ENCODE measurements at places on chromosomes 6 and 20.
A peak's percentile ranks its signal among the peaks of the same experiment; 100 is the strongest.

DNA sequence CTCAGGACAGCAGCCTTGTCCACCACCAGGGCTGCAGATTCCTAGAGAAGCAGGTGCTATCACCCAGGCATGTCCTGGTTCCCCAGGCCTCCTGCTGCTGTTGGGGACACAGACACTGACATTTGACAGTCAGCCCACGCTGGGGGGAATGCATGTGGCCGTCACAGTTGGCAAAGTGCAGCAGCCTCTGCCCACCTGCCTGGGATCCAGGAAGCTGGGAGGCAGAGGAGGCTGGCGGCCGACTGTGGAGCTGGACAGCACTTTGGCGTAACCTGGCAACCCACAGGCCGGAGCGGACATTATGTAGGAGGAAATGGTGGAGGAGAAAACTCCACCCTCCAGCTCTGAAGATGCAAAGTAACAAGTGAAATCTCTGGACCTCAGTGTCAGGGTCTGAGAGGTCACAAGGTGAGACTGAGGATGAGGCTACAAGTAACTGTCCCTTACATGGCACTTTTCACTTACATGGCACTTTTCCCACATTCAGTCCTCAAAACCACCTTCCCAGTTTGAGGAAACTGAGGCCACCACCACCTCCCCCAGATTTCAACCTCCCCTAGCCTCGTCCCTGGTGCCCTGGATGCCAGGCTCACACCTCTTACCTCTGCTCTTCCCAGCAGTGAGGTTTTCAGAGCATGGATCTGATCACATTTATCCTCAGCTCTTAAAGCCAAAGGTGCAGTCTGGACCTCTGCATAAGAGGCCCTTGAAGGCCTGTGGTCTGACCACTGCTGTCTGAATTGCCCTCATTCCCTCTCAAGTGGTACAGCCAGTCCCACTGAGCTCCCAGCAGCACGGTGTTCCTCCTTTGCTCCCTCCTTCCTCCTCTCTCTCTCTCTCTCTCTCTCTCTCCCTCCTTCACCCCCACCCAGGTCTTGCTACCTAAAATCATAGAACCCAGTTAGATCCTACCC is 8.7 kb downstream of the MAP1LC3A start:
- no peak for DNase-seq

- DNase-seq, result no peak
Measured at GRCh38 chr20:7722564-7722963, 217.7 kb downstream of the HAO1 start.

DNA sequence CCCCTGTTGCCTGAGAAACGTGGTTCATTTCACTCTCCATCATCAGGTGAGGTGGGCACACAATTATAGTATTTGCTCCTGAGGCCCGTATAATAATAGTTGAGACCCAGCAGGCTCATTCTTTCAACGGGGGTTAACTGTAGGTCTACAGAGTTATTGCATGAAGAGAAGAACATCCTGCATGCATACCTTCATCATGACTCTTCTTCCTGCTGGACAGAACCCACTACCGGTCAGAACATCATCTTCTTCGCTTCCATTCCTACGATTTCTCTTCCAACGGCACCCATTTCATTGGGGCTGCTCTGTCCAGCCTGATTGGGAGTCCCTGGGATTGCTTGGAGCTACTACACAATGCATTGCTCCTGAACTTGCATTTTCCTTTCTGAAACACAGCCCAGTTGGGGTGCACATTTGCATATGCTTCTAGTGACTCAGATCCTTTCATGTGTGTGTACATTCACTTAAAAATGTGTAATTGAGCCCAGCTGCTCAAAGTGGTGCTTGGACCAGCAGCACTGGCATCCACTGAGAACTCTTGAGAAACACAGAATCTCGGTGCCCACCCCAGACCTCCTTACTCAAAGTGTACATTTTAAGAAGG is 57.4 kb downstream of the SLC24A3 start:
- DNase-seq, result no peak

DNA sequence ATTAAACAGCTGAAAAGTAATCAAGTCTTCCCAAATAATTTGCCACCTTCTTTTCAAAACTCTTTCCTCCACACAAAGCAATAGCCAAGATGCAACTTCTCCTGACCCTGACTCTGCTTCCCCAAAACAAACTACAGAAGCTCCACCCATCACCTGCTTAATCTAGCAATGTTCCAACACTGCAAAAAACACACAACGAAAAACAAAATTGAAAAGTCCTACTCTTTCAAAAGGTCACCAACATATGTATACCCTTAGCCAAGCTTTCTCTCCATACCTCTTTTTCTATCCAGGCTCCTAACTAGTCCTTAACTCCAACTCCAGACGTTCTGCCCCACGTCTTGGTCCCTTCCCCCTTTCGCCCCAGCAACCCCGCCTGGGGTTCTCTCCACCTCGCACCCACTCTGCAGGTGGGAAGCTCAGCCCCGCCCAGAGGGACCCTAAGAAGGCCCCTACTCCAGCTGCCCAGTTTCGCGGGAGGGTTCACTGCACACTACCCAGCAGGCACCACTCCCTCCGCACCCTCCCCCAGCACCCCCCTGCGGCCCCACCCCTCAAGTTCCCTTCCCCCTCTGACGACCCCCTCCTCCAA is 717 bp downstream of the CSNK2A1 start:
- peak; percentile 9 for DNase-seq

- no peak for DNase-seq
Measured at GRCh38 chr6:153167061-153167891, 36.2 kb upstream of the RGS17 start.

- no peak for DNase-seq
Measured at GRCh38 chr6:141641406-141641805, 491.3 kb upstream of the GJE1 start.

DNA sequence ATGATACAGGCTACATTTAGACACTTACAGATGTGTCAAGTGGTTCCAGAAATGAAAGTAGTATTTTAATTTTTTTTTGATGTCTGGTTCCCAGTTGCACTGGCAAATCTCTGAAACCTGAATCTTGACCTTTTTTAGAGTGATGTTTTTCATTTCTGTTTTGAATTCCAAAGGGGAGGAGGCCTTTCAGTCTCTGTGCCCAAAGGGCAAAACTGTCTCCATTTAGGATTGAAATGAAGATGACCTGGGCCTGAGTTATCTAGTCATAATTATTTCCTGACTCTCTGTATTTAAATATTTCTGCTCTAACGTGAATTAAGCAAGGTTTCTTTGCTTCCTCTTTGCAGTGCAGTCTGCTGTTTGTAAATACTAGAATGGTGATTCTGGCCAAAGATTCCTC is 252.9 kb upstream of the ZFP64 start:
- no peak for DNase-seq

- peak; percentile 48 for DNase-seq
Measured at GRCh38 chr6:91669154-91669870, 1082.4 kb upstream of the MAP3K7 start.

- no peak for DNase-seq
Measured at GRCh38 chr20:15674253-15675060, 898.8 kb downstream of the KIF16B start.

GRCh38 chr6:12110523-12111362 is 98.6 kb downstream of the HIVEP1 start:
- no peak for DNase-seq

DNA sequence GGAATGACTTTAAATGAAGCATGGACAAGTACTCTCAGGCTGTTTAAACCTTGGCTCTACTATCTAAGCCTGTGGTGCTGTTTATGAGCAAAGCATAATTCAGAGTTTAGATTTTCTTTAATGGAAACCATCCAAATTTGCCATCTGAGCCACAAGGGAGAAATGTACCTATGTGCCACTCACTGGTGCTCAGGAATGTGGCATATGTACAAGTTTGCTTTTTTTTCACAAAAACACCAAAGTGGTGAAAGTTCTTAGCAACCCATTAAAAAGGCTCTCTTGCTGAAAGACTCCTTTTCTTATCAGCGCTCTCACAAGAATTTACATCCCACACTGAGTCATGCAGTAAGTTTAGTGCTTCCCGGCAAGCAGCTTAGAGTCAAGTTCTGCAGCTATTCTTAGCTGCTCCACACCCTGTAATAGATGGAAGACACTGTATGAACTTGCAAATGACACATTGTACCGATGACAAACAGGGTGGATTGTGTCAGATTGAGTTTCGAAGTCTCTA is 57.3 kb upstream of the MLIP start:
- peak; percentile 12 for DNase-seq

DNA sequence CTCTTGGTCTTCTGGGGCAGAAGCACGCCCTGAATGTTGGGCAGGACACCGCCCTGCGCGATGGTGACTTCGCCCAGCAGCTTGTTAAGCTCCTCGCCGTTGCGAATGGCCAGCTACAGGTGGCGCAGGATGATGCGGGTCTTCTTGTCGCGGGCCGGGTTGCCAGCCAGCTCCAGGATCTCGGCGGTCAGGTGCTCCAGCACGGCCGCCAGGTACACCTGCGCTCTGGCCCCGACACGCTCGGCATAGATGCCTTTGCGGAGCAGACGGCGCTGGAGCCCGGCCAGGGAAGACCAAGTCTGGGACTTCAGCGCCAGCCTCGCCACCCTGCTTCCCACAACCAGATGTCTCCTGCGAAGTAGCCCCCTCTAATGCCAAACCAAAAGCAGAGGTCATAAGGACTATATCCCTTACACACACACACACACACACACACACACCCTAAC is 8.0 kb upstream of the SLC17A3 start:
- no peak for DNase-seq

DNA sequence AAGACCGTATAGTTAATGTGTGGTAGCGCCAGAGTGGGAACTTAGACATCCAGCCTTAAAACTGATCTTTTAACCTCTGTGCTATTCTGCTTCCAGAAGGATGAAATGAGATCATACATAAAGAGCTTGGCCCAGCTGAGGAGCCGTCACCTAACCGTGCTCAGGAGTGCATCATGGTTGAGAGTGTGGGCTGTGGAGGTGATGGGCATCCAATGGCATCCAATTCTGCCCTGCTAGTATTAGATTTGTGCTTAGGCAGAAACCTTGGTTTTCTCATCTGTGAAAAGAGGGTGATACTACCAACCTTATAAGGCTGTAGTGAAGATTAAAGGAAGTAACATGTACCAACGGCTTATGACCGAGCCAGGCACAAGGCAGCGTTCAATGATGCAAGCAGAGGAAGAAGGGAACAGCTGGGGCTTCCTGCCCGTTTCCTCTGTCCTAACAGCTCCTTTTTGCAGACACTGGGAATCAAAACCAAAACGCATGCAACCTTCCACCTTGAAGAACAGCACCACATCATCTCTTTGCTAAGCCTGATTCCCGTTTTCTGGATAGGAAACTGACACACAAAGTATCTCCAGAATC is 1.3 kb downstream of the SLC22A16 start:
- peak; percentile 5 for DNase-seq

- no peak for DNase-seq
Measured at GRCh38 chr6:119205911-119206618, 127.6 kb upstream of the FAM184A start.

DNA sequence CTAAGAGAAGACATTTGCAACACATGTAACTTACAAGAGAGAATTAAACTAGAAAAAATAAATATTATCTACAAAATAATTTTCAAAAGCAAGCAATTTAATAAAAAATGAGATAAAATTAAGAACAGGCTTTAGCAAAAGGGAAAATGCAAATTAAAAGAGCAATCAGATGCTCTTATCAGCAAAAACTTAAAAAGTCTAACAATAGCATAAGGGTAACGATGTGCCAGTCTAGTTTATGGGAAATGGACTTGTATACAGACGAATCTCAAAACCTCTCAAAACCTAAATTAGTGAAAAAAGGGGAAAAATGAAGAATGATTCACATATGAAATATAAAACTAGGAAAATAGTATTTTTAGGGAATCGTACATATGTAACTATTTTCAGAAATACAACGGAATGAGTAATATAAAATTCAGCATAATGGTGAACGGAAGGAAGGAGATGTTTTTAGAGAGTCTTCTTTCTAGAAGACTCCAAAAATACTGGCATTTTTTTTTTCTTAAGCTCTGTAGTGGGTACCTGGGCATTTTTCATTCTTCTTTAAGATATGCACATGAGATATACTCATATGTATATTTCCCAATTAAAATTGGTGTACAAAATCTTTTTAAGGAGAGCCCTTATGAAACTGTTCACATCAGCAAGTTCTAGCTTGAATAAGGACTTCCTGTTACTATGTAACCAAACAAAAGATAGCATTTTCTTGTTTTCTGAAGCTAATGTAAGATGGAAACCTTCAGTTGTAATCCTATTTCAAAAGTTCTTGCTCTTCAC is 927 bp upstream of the MANEA start:
- DNase-seq, result peak; percentile 59

DNA sequence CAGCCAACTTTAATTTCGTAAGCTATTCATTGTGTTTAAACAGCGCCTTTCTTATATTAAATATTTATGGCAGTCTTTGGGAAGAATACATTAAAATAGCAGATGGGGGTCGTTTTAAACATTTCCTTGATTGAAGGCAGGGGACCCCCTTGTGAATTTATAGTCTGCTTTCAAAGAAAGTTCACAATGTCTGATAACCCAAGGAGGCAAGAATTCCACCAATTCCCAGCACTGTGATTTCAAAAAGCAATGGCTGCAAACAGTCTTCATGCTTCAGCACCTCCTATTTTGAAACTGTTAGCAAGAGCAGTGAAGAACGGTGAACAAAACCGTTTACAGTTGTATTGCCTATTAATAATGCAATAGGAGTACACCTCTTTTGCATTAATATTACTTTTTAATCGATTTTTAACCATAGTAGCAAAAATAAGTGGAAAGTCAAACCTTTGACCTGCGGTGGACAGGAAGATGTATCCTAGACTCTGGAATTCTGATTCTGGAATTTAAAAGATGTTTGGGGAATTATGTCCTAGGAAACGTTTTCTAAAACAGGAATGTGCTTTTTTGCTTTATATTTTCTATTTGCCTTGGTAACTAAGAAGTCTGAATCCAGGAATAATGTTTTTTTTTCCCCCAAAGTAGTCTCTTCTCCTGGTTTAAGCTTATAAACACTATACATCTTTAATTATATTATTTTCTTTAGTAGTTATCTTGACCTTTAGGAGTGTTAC is 393.0 kb downstream of the CDKAL1 start:
- DNase-seq, result no peak

DNA sequence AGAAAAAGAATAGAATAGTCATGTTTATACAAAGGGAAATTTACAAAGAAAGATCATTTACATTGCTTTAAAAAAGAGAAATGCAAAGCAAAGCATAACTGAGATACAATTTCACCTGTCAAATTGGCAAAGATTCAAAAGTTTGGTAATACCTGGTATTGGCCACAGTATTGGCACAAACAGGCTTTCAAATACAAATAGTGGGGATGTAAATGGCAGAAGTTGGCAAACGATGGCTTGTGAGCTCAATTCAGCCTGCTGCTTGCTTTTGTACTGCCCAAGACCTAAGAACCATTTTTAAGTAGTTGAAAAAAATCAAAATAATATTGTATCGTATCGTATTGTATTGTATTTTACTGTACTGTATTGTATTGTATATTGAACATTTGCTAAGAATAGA is 194.5 kb upstream of the JAG1 start:
- DNase-seq, result no peak

DNA sequence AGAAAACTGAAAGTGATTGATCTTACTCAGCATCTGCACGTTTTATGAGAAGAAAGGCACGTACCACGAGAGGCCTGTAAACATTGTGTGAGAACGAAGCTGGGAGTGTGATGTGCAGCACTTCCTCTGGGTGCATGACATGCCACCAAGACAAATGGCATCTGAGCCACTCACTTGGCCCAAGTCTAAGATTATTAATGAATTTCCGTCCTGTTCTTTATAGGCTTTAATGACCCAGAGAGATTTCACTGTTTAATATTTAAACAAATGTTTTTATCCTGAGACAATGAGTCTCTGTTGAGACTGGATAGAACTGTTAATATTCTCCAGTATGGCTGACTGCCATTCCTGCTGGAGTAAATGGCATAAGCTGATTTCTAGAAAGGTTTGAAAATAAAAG is 172.6 kb upstream of the PHACTR1 start:
- DNase-seq, result no peak
